Epithelial cell of proximal tubule (primary cell): ENCODE measurements at places on chromosomes 3 and 15. TPM values are rescaled to one million over a fixed set of nuclear protein-coding genes. Genes with fewer than 3 reads are reported as not detected.

Gene GP5
- 0.14 TPM in 1 of 2 replicates, not detected in the other for total RNA-seq

Gene CAMKV
- not detected in 2 replicates for total RNA-seq

Gene CFAP44
- 1.5 and 2.1 TPM in 2 replicates for total RNA-seq

Gene ANKRD63
- total RNA-seq, result 0.22 TPM in 1 of 2 replicates, not detected in the other

Gene NCKIPSD
- 34.4 and 45.5 TPM in 2 replicates for total RNA-seq

Gene CCDC13
- total RNA-seq, result 0.65 and 1.7 TPM in 2 replicates

Gene SEMA3G
- total RNA-seq, result 0.43 and 5.1 TPM in 2 replicates

Gene RTP3
- not detected in 2 replicates for total RNA-seq

Gene MKRN2OS
- 0.23 and 0.65 TPM in 2 replicates for total RNA-seq

Gene CASR
- 0.06 TPM in 1 of 2 replicates, not detected in the other for total RNA-seq

Gene SPATA12
- 0.06 and 0.43 TPM in 2 replicates for total RNA-seq

Gene CAPN3
- total RNA-seq, result 0.43 and 1.2 TPM in 2 replicates

Gene GOLGA8J
- total RNA-seq, result not detected in 2 replicates

Gene MFGE8
- total RNA-seq, result 68.9 and 135 TPM in 2 replicates

Gene IGF1R
- total RNA-seq, result 14.5 and 29.9 TPM in 2 replicates

Gene CCR5
- total RNA-seq, result not detected in 2 replicates

Gene ROBO2
- 0.07 and 0.52 TPM in 2 replicates for total RNA-seq

Gene NOX5
- total RNA-seq, result under 0.01 and 0.06 TPM in 2 replicates

Gene UROC1
- not detected in 2 replicates for total RNA-seq

Gene ECE2
- total RNA-seq, result not detected in 2 replicates

Gene MED12L
- total RNA-seq, result 0.12 and 0.80 TPM in 2 replicates

Gene NSUN3
- 5.4 and 7.0 TPM in 2 replicates for total RNA-seq

Gene NRG4
- not detected in 2 replicates for total RNA-seq

Gene MELTF
- 12.7 and 26.9 TPM in 2 replicates for total RNA-seq

Gene RETNLB
- total RNA-seq, result not detected in 2 replicates

Gene PRR20G
- total RNA-seq, result not detected in 2 replicates

Gene EOMES
- not detected in 2 replicates for total RNA-seq
